ENCODE measurements at places on chromosomes 7 and 10. TPM values are rescaled to one million over a fixed set of nuclear protein-coding genes. Genes with fewer than 3 reads are reported as not detected.

SYNPO2L gene
- not detected for total RNA-seq

PTPRN2 gene
- 12.1 TPM for total RNA-seq

SPDYE11 gene
- not detected for total RNA-seq

ASL gene
- 87.2 TPM for total RNA-seq

PRSS37 gene
- total RNA-seq, result not detected

CRPPA gene
- 1.4 TPM for total RNA-seq

ANKMY2 gene
- 10.9 TPM for total RNA-seq

KCP gene
- not detected for total RNA-seq

CYP2W1 gene
- total RNA-seq, result not detected

PILRB gene
- 18.6 TPM for total RNA-seq

CCNJ gene
- 8.6 TPM for total RNA-seq

RAB19 gene
- total RNA-seq, result not detected

TBC1D12 gene
- total RNA-seq, result 11.5 TPM

SEMA3E gene
- total RNA-seq, result 0.27 TPM

FXYD4 gene
- total RNA-seq, result not detected

TRPV6 gene
- total RNA-seq, result not detected

TBX20 gene
- total RNA-seq, result not detected

MAT1A gene
- not detected for total RNA-seq

MINDY3 gene
- total RNA-seq, result 24.0 TPM

EIF5AL1 gene
- 0.74 TPM for total RNA-seq

DYNC1I1 gene
- total RNA-seq, result 0.89 TPM

MTERF1 gene
- 7.3 TPM for total RNA-seq

NYAP1 gene
- 2.9 TPM for total RNA-seq

CCAR1 gene
- 31.3 TPM for total RNA-seq

FKBP6 gene
- not detected for total RNA-seq

HSPB1 gene
- total RNA-seq, result 571 TPM

CACNA2D1 gene
- total RNA-seq, result 10.3 TPM

PLXDC2 gene
- total RNA-seq, result 1.1 TPM

RAPGEF5 gene
- 56.5 TPM for total RNA-seq

FAM241B gene
- total RNA-seq, result 0.30 TPM

C1QL3 gene
- total RNA-seq, result 0.05 TPM

PRTFDC1 gene
- 9.4 TPM for total RNA-seq

All from mammary microvascular endothelial cell (primary cell).